Activated CD8-positive, alpha-beta memory T cell treated with anti-CD3 and anti-CD28 coated beads for 48 hours (primary cell): ENCODE measurements at places on chromosomes 12 and 14.

DNA sequence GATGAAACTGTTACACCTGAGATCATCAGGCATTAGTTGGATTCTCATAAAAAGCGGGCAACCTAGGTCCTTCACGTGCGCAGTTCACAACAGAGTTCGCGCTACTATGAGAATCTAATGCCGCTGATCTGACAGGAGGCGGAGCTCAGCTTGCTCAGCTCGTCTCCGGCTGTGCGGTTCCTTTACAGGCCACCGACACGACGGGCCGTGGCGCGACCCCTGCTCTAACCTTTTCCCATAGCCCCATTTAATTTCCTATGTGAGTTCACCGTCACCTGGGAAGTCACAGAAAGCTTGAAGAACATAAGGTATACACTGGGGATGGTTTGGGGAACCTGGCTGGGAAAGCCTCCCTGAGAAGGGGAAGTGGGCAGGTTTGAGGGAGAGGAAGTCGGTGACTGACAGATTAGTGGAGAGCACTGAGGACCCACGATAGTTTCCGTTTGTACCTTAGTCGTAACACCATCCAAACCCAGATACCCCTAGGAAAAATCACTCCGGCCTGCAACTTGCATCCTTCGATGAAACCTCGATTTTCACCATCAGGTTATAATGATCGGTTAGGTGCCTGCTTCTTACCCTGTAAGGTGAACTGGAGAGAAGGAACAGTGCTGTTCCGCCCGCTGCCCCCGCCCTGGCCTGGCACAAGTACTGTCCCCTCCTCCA is 2.8 kb upstream of the AAAS start:
- DNase-seq = no peak

- no peak for DNase-seq
Measured at GRCh38 chr12:131923260-131923659, 5.8 kb upstream of the PUS1 start.

DNA sequence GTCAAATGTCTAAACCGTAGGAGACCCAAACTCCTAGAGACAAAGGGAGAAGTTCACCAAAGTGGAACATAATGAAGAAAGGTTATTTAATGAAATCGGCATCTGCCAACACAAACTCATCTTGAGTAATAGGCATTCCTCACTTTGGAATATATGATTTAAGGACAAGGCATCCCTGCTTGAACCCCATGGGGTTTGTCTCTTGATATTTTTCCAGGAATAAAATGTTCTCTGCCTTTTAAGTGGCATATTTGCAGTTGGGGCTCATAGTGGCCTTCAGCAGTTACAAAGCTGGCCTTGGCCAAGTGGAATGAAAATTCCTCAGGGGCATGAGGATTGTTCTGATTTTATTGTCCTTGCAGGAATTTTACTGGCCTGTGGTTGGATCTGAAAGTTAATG is 7.1 kb downstream of the POP5 start:
- DNase-seq = no peak

GRCh38 chr12:53596920-53597363 is 29.2 kb downstream of the ATF7 start:
- no peak for DNase-seq

- no peak for DNase-seq
Measured at GRCh38 chr12:53481939-53482586, 17.2 kb downstream of the MAP3K12 start.

DNA sequence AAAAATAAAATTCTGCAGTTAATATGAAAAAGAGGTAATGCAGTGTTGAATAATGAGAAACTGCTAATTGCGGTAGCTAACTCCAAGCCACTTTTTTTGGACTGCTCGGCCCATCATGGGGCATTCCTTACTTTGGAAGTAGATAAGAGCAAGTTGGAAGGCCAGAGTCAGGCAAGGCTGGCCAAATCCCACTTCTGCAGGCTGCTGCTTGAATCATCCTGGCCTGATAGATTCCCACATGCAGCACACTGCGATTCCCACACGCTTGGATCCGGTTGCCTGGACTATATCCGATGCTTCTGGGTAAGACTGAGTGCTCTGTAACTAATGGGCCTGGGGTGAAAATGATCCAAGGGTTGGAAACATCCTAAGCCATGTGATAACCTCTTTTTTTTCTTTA is 10.6 kb downstream of the EIF2B2 start:
- DNase-seq = no peak

- no peak for DNase-seq
Measured at GRCh38 chr14:73234029-73234428, 3.3 kb upstream of the PAPLN start.

DNA sequence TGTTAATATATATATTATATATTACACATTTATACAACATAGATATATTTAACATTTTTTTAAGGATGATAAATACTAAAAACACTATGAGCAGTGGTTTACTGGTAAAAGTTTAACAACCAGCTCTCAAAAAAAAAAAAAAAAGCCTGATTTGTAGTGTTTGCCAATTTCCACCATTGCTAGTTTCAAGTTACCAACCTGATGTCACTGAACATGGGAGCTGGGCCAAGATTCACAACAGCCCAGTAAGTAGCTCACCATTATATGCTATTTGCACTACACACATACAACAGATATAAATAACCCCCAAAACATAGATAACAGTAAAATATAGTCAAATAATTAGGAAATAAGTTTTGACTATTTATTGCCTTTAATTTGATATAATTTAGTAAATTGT is 28.9 kb upstream of the TMX1 start:
- no peak for DNase-seq

DNA sequence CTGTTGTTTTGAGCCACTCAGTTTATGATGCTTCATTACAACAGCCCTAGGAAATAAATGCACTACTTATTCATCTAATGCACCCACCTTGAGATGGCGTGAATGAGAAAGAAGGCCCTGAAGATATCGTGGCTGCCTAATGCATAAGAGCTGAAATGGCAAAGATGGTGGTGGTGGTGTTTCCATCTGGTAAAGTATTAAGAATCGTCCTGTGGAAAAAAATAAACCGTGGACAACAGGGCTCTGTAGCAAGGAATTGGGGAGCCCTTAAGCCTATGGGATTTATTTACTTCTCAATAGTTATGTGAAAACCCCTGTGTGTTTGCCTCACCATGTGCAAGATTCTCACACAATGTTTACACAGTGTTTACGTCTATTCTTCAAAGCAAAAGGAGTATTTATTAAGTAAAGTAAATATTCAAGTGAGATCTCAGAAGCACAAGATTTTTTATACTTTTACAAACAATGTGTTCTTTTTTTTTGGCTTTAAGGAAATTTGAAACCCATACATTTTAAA is 1555.2 kb upstream of the FLRT2 start:
- no peak for DNase-seq

- no peak for DNase-seq
Measured at GRCh38 chr14:90839024-90839888, 23.0 kb upstream of the TTC7B start.
